ENCODE measurements at places on chromosomes 2 and 18.

GRCh38 chr2:39216346-39217191 is 27.2 kb downstream of the CDKL4 start:
- no peak for DNase-seq

DNA sequence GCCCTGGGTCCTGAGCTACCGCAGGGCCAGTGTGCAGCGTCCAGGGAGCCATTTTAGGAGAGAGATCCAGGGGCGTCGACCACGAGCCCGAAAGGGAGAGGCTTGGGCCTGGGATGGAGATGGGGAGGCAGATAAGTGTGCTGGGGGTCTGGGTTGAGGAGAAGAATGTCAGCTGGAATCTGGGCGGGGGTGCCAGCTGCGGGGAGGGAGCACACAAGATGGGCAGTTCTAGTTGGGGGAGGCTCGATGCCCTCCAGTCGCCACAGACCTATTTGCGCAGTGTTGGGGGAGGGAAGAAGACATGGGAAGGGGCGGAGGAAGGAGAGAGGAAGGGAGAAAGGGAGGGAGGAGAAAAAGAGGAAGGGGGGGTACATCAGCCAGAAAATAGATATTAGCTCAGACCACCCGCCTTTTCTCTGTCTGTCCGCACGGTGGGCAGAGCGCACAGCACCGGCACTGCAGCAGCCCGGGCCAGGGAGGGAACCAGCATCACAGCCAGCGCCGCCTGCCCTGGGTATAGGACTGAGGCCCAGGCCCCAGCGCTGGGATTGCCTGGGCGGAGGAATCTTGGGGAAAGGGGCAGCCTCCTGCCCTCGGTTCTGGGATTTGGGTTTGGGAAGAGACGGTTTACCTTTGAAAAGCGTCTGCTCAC is 1.9 kb upstream of the HOXD11 start:
- no peak for DNase-seq

DNA sequence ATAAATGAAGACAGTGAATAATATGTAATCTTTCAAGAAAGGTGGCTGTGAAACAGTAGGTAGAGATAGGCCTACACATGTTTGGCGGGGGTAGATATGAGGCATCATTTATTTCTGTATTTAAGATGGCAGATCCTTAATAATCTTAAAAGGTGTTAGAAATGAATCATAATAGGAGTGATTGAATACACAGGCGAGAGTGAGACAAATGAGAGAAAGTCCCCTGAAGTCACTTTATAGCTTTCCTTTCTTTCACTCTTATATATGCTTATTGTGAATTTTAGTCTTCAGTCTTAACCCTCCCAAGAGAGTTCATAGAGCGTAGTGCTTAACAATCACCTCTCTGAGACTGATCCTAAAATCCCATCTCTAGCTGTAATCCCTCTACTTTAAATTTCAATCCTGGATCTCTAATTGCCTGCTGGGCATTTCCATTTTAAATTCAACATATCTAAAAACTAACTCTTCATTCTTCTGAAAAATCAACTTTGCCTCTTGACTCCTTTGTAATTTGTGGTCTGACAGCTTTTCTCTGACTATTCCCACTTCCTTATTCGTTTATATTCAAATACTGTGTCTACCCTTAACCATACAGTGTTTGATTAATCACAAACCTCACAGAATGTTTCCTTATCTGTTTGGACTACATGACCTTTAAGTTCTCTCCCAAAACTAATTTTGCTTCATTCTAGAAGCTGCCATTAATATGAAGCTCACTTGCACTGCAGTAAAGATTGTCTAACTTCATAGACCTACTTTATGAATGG is 463.7 kb upstream of the FSIP2 start:
- DNase-seq = no peak

DNA sequence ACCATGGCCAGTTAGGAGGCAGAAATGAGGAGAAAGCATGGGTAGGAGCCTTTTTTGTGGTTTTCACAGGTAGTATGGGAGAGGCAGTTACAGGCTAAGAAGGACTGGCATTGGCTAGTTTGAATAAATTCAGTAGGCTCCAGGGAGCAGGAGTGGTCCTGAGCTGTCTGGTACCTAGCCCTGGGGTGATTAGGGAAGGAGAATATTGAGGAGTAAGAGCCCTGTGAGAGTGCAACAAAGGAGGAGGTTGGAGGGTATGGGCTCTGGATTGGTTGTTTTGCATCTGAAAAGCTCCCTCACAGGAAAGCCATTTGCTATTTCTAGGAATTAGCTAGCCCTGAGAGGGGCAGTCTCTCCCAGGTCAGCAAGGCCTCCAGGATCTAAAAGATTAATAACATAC is 13.3 kb upstream of the TCF7L1 start:
- no peak for DNase-seq

DNA sequence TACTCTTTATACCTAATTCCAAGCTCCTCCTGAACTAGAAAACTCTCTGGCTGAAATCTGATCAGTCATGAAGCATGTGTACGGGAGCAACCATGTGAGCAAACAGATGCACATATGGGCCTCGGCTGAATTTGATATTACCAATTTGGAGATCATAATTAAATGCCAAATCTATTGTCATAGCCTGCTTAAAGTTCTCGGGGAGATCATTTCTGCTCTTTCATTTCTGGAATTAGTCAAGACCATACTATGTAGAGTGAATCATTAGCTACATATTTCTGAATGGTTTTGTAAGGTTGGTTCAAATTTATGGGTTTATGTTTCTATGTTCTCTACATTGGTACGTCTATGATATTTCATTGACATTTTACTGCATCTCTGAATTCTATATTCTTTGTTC is 205.5 kb downstream of the UBE2E3 start:
- peak; percentile 37 for DNase-seq

DNA sequence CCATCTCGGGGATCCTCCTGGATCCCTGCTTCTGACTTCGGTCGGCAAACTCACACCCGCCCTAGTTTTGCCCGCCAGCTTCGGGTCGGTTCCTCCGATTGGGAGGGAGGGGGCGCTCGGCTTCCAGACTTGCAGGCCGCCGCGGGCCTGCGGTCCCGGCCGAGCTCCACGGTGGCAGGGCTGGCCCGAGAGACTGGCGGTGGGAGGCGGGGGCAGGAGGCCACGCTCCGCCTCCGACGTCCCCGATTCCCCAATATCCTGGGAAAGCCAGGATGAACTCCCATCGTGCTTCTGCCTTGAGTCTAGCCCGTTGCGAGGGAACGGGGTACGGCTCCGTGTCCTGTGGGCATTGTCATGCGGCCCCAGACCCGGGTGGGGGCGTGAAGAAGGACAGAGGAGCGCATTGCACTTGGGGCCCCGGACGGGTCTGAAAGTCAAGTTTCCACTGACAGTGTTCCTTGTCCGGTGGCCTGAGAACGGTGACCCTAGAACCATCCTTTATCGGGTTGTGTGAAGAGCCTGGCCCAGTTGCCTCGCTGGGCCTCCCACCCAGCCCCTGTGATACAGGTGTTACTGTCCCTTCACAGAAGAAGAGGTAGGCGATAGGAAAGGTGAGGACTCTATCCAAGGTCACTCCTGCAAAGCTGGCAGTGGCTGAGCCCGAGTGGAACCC is 2.4 kb upstream of the INHBB start:
- DNase-seq = peak; percentile 76

- no peak for DNase-seq
Measured at GRCh38 chr2:196268025-196268424, 96.6 kb upstream of the STK17B start.

DNA sequence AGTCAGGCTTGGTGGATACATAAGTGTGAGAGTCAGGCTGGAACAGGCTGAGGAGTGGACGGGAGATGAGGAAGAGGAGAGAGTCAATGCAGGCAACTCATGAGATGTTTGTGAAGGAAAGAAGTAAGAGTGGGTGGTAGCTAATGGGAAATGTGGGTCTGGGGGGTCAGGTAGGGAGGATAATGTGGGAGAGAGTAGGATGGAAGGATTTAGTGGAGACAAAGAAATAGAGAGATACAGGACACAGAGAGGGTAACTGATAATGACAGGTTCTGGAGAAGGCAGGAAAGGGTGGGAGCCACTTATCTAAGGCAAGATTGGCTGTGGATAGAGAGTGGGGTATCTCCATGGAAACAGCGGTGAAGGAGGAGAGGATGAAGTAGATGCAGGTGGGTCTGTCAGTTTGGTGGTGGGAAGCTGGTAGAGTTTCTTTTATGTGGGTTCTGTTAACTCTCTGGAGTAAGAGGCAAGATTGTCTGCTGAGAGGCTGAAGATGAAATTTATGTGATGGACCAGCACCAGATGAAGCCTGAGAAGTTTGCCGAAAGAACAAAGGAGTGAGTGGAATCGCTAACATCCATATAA is 190.6 kb upstream of the SPRED2 start:
- no peak for DNase-seq

- no peak for DNase-seq
Measured at GRCh38 chr2:126856403-126856802, 42.3 kb upstream of the TEX51 start.

DNA sequence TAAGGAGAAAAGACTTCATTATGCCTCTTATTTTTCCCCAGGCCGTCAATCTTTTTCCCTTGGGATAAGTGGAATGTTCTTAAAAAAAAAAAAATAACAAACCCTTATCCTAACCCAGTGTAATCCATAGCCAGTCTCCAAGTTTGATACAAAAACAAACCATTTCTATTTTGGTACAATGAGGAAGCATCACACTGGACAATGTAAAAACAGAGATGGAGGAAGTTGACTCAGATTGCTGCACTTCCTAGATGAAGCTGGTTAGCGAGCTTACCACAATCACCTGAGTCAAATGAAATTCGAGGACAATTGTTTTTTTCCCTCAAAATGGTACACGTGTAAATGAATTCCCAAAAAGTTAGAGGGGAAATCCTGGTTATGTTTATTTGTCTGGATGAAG is 259.7 kb downstream of the TCF4 start:
- peak; percentile 94 for DNase-seq

DNA sequence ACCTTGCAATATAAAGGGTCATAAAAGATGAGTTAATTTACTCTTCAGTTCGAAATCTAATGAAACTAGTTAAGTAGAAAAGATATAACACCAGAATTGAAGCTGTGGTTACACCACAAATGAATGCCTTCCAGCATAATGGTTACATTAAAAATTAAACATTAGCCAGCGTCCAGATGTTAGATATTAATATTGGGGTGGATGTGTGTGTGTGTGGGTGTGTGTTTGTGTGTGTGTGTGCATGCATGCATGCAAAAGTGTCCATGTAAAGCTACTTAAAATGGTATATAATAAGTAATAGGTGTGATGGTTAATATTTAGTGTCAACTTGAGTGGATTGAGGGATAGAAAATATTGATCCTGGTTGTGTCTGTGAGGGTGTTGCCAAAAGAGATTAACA is 170.4 kb upstream of the FN1 start:
- DNase-seq = no peak

DNA sequence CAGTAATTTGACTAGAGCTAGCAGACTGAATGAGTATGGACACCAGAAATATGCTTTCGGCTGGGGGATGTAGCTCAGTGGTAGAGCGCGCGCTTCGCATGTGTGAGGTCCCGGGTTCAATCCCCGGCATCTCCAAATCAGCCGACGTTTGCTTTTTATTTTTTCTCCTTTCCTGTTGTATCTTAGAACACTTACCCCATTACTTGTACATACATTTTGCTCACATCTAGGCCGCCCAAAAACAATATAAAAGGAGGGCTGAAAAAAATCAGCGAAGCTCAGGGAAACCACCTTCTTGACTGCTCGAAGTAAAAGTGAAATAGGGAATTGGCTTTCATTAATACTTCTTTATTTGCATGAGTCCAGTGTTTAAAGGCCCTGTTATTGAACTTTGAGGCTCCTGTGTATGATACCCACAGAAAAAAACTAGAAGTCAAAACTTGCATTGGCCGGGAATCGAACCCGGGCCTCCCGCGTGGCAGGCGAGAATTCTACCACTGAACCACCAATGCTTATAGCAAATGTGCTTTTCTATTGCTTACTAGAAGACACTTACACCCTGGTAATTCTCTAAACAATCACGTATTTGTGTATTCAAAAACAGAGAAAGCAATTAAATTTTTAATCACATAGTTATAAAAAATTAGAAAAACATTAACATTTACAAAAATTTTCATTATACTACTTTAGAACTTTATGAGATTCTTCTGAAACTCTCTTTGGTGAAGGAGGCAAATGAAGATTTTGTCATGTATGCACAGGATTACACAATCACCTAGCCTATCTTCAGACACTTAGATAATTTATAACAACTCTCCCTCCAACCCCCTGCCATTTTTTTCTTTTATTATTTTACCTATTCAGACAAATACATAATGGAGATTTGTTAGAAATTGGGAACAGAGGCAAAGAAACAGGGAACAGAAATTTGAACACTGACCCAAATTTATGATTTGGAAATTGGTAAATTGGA is 35.2 kb upstream of the GPD2 start:
- DNase-seq = peak; percentile 79

DNA sequence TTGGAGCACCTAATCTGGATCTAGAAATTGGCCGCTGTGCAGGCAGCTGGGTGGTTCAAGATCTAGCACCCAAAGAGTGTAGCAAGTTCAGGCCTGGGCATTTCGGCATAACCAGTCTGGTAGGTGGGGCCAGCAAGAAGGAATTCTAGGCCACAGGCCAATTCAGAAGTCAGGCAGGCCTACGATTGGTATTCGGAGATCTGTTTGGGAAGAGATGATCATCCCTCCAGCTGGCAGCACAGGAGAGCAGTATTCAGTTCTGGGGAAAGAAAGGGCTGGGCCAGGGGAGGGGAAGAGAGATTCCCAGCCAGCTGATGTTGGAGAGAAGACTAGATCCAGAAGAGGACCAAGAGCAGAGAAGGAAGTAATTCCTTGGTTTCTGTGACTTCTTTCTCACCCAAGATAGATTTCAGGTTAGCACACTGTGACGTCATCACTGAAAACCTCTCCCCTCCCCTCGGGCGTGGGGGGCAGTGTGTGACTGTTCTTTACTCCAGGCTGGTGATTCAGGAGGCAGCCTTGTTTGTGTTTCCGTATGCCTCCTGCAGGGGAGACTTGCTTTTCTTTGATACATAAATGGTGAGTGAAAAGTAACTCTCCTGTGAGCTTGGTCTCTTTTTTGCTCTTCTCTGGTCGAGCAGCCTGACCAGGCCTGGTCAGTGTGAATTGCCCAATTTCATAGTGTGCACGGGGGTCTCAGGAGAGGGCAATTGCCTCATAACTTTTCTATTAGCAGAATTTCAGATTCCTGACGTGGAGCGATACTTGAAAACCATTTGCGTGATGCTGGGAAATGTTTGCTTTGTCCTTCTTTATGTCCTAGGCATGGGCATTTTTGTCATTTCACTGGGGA is 61.1 kb downstream of the MEIS1 start:
- peak; percentile 89 for DNase-seq

- no peak for DNase-seq
Measured at GRCh38 chr18:37314534-37314933, 251.1 kb downstream of the CELF4 start.

- DNase-seq = no peak
Measured at GRCh38 chr2:151159109-151159662, 102.5 kb downstream of the RBM43 start.

DNA sequence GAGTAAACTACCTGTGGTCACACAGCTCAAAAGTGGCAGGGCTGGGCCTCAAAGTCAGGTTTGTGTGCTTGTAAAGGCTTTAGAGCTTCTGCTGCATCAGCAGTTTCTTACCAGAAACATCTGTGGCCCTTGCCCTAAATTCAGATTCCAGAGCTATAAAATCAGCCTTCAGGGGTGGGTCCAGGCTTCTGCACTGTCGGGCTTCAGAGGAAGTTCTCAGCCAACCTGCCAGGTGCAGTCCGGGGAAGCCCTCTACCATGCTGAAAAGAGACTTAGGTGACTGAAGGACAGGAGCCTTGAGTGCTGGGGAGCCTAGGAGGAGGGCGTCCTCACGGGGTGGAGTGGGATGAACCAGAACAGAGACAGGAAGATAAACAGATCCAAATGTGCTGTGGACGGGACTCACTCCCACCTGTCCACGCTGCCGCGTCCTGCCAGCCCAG is 69.9 kb upstream of the HS6ST1 start:
- DNase-seq = no peak
